Cortex of kidney (tissue), 1 donor: ENCODE measurements at places on chromosomes 11 and 22.

- no peak for DNase-seq
These were observed 50.7 kb downstream of the PAMR1 start for GRCh38 chr11:35474688-35475087.

DNA sequence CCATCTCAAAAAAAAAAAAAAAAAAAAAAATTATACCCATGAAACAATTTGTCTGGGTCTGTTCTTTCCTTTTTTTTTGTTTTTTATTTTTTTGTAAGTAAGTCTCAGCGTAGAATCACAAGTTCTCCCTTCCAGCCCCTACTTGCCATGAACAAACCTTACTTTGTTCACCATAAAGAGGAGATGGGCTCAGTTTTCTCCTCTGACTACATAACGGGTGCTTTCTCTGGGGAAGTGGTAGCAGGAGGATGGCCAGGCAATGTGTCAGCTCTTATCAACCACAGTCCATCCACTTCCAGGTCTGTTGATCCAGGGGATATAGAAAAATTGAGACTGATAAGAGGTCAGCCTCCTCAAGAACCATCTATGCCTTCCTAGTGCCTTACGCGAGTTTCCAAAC lies 11.0 kb downstream of the ASCC2 start:
- no peak for DNase-seq

DNA sequence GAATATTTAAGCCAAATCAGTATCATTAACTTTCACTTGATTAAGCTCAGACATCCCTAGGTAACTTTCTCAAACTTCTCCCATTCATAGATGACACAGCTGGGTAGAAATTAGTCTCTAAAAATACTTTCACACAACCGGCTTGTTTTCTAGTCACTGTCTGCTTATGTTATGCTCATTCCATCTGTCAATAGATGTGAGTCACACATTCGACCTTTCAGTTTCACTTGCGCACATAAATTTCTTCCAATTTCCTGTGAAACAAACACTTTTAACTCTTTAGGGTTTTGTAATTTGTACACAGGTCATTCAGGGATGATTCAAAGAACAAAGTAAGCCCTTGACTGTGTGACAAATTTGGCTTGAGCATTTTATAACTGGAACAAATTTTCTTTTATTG lies 723.0 kb downstream of the KCNA4 start:
- DNase-seq = no peak

DNA sequence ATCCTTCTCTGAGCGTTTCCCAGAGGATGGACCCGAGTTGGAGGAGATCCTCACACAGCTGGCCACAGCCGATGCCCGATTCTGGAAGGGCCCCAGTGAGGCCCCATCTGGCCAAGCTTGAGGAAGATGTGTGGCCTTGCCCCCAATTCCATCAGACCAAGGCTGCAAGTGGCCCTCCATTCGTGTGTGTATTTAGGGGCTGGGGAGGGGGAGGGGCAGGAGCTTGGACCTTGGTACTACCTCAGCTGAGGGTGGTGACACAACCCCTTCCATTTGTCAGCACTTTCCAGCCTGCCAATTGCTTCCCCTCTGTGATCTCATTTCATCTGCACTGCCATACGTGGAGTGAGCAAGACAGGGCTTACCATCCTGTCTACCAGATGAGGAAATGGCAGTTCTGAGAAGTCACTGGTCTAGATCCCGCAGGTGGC lies 1.3 kb upstream of the BBS1 start:
- no peak for DNase-seq

GRCh38 chr11:125351033-125351867 lies 144.8 kb downstream of the FEZ1 start:
- no peak for DNase-seq

DNA sequence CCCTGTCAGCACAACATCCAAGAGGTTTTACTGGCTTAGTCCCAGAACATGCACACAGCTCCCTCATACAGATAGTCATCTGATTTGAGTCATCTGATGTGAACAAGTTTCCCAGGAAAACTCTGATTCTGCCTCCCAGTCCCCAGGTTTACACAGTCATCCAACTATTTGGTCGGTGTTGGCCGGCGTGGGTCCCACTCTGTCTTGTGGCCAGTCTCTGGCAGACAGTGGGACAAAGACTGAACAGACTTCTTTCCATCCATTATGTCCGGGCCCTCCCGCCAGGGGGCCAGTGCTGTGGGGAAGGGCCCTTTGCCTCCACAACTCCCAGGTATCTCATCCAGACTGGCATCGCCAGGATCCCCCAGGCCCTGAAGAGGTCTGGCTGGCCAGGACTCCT lies 60.0 kb downstream of the BTG4 start:
- no peak for DNase-seq

GRCh38 chr11:65274735-65275682 lies 13.2 kb downstream of the POLA2 start:
- DNase-seq = no peak

DNA sequence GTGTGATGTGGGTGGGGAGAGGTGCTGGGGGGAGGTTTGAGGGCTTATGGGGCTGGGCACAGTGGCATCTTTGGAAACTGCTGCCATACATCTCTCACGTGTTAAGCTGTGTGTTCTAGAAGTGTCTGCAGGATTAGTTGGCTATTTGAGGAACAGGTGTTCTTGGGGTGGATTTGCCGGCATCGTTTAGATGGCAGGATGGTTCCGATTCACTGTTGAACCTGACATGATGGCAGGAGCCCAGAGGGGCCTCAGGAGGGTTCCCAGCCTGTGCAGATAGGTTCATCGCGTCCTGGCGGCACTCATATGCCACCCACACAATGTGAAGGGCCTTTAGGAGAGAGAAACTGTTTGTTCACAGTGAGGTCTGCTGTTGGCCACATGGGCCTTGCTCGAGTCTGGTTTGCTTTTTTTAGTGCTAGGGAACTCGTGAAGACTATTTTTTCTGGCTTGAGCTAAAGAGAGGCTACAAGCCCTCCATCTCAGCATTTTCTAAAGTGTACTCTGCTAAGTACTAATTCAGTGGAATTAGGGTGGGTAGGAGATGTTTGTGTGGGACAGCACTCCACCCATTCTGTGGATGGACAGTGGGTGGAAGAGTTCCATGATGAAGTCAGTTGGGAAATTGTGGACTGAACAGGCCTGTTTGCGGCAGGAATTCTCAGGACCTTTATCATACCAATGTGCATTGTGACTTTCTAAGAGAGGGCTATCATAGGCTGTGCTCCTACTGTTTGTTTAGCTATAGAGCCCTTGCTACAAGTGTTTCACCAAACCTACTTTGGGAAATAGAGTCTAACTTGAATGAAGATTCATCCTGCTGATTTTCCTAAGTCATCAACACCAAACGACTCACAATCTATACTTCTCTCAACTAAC lies 55.4 kb upstream of the PLET1 start:
- DNase-seq = no peak

GRCh38 chr11:95054356-95054755 lies 5.1 kb downstream of the KDM4F start:
- no peak for DNase-seq

DNA sequence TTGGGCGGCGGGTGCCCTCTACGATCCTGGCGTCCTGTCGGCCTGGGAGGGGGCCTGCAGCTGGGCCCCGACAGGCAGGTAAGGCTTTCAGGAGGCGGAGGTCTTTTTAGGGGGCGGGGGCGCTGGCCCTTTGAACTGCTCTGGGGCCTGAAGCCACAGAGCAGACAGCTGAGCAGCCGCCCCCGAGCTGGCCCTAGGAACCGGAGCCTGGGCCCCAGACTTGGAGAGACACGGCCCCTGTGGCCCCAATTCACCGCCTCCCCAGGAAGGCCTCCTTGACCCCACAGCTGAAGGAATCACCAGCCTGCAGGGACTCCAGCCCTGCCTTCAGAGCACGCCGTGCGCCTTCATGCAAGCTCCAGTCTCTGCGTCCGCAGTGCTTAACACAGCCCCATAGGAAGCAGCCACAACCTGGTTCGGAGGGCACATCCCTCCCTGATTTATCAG lies 618 bp upstream of the CERK start:
- no peak for DNase-seq

DNA sequence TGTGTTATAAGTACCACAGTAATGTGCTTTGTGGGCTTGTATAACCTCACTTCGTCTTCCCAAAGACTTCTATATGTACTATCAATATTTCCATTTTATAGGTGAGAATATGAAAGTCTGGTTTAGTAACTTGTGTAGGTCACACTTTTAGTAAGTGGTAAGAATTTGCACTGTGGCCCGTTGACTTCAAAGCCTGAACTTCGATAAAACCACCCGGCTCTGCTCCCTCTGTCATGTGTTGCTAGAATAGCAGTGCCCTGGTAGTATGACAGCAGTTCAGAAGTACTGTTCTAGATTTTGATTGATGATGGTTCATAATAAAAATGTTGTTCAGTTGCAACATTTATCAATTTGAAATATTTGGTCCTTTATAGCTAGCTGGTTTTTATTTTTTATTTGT lies 110.2 kb upstream of the SORL1-AS1 start:
- no peak for DNase-seq

DNA sequence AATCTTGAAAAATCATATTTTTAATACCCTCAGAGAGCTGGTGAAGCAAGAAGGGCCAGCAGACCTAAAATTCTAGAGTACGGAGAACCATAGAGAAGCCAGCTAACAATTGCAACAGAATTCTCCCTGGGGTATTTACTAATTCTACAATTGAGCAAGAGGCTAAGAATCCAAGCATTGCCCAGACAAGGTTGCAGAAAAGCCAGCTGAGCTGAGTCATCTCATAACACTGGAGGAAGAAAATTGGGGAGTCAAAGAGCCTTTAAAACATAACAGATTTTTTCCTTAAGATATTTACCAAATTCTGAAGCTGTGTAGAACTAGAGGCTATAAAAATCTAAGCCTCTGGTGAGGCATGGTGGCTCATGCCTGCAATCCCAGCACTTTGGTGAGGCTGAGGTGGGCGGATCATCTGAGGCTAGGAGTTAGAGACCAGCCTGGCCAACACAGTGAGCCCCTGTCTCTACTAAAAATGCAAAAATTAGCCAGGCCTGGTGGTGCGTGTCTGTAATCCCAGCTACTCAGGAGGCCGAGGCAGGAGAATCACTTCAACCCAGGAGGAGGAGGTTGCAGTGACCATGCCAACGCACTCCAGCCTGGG lies 13.6 kb upstream of the TMEM216 start:
- no peak for DNase-seq

DNA sequence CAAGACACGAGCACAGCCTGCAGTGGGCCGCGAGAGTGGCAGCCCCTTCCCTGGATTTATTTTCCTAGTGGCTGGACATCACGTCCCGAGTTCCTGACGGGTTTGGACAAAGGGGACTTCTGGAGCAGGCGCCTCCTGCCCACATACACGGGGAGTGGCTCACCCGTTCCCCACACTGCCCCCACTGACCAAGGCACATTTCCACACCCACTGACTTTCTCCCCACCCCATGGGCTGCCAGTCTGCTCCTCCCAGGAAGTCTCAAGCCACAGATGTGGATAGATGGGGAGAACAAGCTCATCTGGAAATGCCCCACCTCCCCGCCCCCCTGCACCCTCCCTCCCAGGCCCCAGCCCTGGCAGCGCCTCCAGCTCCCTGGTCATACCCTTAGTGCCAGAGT lies 34.0 kb upstream of the FADD start:
- DNase-seq = no peak

- DNase-seq = no peak
These were observed 72.2 kb upstream of the WNT11 start for GRCh38 chr11:76278526-76278925.

DNA sequence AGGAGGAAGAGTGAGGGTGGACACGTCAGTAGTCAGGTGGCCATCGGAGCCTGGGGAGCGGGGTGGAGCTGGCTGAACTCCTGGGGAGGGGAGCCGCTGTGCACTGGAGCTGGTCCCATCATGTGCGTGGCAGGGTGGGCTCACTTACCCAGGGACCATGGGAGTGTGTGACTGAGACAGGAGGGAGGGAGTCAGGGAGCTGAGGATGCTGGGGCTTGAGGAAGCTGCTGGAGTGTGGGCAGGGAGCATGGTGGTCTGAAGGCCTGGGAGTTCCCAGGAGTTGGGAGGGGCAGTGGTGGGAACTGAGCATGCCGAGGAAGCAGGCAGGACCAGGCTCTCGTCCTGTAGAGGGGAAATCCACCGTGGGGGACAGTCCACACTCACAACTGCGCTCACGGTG lies 18.0 kb downstream of the CLDN5 start:
- DNase-seq = no peak

GRCh38 chr11:119317592-119318239 lies 786 bp upstream of the MCAM start:
- DNase-seq = no peak

DNA sequence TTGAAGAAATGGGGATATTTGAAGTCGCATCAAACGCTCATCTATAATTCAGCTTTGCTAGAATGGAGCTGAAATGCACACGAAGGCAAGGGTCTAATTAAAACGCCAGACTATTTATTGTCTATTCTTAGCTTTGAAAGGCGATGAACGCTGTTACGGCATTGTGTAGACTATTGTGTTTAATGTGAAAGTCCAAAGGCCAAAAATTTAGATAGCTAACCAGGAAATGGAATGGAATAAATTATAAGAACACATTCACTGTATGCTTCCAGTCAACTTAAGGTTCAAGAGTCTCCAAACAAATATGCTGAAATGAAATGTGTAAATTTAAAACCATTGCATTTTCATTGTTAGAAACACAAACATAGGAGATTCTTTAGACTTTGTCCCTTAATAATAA lies 186.2 kb downstream of the CWF19L2 start:
- no peak for DNase-seq

- no peak for DNase-seq
These were observed 745 bp upstream of the FAM118A start for GRCh38 chr22:45308957-45309421.

- no peak for DNase-seq
These were observed 27.3 kb upstream of the TCF20 start for GRCh38 chr22:42297778-42298177.

DNA sequence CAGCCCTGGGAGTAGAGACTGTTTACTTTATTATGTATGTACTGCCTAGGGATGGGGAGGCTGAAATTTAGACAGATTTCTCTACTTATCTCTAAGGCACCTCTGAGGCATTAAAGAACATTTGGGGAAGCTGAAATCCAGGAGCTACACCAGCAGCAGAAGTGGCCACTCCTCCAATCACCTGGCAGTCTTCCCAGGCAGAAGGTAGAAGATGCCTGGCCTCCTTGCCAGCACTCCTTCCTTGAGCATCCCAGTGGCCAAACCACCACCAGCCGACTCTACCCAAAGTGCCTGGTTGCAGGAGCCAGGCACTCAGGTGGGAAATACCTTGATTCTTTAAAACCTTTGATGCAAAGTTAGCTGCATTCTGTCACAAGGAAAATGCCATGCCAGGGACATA lies 1.9 kb upstream of the FAT3 start:
- no peak for DNase-seq

GRCh38 chr11:104343578-104343977 lies 179.6 kb upstream of the PDGFD start:
- DNase-seq = no peak

- DNase-seq = no peak
These were observed 172.0 kb downstream of the UVRAG start for GRCh38 chr11:75986966-75987365.

- DNase-seq = no peak
These were observed 73.6 kb upstream of the TP53I11 start for GRCh38 chr11:45024316-45024715.

- no peak for DNase-seq
These were observed 18.2 kb downstream of the ARRB1 start for GRCh38 chr11:75333022-75333806.

DNA sequence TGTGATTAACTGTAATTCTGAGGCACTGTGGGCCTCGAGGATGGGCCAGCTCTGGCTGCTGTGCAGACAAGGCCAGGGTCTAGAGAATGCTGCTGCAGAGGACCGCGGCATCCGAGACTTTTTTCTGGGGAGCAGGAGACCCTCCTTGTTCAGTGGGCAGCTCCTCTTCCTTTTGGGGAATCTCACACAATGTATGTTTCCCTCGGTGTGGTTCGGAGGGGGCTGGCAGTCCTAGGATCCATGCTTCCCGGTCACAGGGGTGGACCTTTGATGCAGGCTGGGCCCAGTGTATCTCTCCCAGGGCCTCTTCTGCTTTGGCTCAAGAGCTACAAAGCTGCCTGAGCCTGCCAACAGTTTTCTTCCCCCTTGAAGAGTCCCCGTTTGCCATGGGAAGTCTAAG lies 31.5 kb downstream of the MYEOV start:
- no peak for DNase-seq
